Activated CD8-positive, alpha-beta memory T cell treated with anti-CD3 and anti-CD28 coated beads for 24 hours (primary cell): ENCODE measurements at places on chromosomes 6 and 20.

GRCh38 chr6:104638841-104639290 is 220.9 kb downstream of the HACE1 start:
- no peak for DNase-seq

DNA sequence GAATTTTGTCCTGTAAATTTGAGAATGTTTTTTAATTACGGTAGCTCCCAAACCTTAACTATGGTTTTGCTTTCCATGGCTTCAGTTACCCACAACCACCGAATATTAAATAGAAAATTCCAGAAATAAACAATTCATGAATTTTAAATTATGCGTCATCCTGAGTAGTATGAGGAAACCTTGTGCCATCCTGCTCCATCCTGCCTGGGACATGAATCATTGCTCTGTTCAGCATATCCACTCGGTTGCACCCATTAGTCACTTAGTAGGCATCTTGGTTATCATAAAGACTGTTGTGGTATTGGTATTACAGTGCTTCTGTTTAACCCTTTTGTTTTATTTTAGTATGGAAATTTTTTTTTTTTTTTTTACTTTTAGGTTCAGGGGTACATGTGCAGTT is 39.7 kb downstream of the KCNS1 start:
- DNase-seq, result no peak

- no peak for DNase-seq
Observed at GRCh38 chr20:53879048-53879684, 191.2 kb downstream of the BCAS1 start.

GRCh38 chr20:59737073-59737666 is 132.8 kb downstream of the PHACTR3 start:
- DNase-seq, result no peak

DNA sequence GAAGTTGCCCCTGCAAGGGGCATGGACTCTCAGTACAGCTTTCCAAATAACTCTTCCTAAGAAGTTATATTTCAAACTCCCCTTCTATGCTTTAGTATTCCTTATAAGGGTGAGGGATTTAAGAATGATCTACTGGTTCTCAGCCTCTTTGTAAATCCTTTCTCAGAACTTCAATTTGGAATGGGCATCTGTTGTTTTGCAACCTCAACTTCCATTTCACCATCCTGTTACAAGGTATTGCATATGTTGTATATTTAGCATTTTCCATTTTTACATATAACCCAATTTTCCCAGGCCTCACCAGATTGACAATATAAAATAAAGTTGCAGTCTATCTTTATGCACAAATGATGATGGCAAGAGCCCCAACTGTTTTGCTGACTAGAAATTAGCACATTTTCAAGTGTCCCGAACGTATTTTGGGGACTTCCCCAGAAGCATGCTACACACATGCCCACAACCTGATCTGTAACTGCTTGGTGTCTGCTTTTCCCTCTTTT is 154.9 kb upstream of the CARMIL1 start:
- DNase-seq, result no peak
